Hippocampal formation (tissue), 2 donors: ENCODE measurements at places on chromosomes 16 and 17.

GRCh38 chr17:200586-200985 is 19.1 kb upstream of the DOC2B start:
- no peak for DNase-seq

GRCh38 chr17:8056232-8056975 is 17.5 kb downstream of the ALOX15B start:
- DNase-seq = peak; percentile 42

- no peak for DNase-seq
Observed at GRCh38 chr16:50340578-50340977, 28.2 kb downstream of the BRD7 start.

DNA sequence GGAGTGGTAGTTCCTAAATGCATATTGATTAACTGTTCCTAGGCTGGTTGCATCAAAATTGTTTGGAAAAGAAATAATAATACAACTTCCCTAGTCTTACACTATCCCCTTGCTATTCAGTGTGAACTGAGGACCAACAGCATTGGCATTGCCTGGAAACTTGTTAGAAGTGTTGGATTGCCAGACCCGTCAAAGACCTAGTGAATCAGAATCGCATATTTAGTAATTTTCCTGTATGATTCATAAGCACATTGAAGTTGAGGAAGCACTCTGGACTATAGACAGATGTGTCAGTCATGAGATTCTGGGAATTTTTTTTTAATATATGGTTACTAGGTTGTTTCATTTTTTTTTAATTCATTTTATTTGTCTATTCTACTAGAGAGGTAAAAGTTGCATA is 34.7 kb upstream of the KCNJ16 start:
- no peak for DNase-seq

DNA sequence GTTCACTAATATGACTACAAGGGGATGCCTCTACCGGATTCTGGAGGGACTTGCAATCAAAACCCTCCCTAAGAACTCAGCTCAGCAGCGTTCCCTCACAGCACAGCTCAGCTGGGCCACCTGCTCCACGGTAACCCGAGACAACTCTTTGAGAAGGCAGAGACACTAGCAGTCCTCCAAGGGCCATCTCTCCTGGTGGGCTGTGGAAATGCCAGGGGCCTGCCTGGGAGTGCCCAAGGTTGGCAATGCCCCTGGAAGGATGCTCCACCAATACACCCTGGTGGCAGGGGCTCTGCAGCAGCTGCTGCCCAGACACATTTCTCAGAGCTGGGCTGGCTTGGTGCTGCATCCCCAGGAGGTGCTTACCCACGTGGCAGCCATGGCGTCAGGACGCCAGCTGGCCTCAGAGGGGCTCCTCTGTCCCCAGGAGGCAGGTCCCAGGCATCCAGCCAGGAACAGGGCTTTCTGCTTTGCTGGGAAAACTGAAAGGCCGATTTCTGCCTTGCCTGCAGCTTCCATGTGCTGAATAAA is 16.5 kb downstream of the CDIP1 start:
- peak; percentile 67 for DNase-seq

GRCh38 chr17:67623767-67624166 is 94.0 kb upstream of the NOL11 start:
- no peak for DNase-seq

- no peak for DNase-seq
Observed at GRCh38 chr17:65389426-65389825, 172.0 kb downstream of the AXIN2 start.

DNA sequence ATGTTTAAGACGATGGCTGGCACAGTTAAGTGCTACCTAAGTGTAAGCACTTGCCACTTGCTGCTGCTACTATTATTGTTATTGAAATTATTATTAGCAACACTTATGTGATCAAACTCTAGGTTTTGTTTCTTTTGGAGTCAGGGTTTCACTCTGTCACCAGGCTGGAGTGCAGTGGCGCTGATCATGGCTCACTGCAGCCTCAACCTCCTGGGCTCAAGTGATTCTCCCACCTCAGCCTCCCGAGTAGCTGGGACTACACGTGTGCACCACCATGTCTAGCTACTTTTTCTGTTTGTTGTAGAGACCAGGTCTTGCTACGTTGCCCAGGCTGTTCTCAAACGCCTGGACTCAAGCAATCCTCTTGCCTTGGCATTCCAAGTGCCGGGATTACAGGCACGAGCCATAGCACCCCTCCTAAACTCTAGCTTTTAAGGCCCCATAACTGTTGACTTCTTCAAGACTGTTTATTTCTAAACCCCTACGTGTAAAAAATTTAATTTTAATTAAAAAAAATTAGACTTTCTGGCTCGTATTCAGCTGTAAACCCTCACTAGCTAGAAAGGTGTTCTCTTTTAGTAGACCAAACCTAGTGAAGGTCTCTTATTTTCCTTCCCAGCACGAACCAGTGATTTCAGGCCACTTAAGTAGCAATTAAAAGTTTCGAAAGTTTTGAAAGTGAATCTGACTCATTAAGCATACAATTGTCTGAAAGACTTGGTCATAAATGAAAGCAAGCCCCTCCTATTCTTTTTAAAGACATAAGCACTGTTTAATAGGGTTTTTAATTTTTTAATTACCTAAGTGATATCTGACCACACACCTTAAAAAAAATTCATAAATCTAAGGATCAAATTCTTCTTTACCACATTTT is 11.7 kb upstream of the SCNN1B start:
- no peak for DNase-seq

DNA sequence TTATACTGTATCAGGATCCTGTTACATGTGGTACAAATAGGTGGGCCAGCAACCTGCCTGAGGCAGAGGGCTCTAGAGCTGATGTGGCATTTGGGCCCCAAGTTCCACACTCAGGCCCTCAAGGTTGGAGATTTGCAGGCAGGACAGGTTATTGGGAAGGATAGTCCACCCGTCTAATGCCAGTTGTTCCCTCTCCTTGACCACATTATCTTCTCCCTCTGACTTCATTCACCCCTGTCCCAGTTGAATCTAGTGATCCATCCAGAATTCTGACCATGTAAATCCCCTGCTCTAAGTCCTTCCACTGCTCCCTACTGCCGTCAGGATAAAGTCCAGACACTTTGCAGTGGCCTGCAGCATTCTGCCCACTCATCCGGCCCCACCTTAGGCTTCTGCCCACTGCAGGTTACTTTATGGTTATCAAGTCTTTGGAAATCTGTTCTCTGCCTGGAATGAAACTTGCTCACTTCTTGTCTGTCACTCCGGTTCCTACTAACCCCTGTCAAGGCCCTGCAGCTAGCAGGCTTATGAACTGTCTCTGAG is 1.9 kb upstream of the NFATC3 start:
- DNase-seq = no peak

DNA sequence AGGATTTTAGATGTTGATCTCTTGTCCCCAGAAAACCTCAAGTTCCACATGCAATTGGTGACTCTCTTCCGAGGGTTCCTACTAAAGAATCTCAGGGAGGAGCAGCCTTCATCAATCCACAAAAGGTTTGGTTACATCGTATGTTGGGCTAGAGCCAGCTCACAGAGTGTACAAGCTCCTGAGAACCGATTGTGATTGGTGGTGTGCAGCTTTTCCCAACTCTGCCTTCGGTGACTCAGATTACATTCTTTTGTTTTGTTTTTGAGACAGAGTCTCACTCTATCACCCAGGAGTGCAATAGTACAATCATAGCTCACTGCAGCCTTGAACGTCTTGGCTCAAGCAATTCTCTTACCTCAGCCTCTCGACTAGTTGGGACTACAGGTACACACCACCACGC is 172.4 kb downstream of the PMP22 start:
- no peak for DNase-seq

- DNase-seq = no peak
Observed at GRCh38 chr17:8206536-8206935, 3.8 kb downstream of the AURKB start.

DNA sequence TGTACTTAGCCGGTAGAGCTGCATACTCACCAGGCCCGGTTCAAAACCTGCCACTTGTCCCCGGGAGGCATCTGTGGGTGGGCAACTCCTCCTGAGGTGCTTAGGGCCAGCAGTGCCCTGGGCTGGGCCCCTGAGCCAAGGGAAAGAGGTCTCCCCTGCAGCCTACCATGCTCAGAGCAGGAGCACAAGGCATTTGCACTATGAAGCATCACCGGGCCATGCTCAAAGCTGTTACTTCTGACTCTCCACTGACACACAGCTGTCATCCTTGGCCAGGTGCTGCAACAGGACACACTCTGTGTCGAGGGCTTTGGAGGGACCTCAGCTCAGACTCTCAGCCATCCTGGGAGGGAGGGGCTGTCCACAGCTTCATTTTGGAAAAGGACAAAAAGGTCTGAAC is 37.2 kb downstream of the SLC38A8 start:
- DNase-seq = no peak

DNA sequence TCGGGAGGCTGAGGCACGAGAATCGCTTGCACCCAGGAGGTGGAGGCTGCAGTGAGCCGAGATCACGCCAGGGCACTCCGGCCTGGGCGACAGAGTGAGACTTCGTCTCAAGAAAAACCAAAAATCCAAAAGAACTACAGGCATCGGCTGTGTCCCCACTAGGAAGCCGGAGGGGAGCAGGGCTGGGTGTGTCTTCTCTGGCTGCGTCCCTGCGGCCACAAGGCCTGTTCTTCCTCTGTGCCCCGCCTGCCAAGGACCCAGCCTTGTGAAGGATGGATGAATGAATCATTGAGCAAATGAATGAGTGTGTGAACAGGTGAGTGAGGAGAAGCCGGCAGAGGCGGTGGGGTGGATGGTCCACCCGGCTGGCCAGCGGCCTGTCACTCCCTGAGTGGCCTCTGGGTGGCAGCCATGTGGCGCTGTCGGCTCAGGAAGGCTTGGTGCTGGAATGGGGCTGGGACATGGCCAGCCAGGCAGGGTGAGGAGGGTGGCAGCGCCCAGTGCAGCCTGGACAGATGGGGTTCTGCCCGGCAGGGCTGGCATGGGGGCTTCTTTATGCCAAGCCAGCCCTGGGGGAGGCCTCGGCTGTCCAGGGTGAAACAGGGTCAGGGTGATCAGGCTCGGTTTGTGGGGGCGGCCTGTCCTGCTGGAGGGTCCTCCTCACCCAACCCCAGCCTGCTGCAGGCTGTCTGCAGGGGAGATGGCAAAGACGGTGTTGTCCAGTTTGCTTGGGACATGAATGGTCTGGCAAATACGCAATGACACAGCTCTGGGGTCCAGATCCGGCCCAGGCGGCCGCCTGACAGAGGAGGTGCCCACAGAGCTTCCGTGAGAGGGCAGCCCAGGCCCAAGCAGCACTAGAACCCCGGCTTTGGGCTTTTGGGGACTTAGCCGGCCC is 21.7 kb downstream of the SLC25A10 start:
- peak; percentile 74 for DNase-seq

DNA sequence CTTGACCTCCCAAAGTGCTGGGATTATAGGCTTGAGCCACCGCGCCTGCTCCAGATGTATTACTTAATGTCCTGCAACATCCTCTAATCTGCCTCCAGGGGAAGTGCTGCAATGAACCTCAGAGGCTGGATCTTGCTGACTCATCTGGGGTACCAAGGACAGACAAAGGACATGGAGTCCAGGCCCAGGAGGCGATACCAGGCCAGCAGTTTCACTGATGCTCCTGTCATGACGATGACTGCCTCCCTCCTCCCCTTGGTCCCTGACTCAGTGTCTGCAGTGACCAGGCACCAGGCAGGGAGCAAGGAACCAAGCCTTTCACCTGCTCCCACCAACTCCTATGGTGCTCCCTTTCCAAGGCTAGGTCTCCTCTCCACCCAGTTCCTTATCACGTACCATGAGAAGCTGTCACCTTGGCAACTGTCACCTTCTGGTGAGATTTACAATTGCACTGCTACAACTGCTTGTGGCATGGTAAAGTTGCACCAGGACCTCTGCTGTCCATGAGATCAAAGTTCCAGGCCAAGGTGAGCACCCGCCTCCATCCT is 21.6 kb upstream of the PHOSPHO1 start:
- no peak for DNase-seq

DNA sequence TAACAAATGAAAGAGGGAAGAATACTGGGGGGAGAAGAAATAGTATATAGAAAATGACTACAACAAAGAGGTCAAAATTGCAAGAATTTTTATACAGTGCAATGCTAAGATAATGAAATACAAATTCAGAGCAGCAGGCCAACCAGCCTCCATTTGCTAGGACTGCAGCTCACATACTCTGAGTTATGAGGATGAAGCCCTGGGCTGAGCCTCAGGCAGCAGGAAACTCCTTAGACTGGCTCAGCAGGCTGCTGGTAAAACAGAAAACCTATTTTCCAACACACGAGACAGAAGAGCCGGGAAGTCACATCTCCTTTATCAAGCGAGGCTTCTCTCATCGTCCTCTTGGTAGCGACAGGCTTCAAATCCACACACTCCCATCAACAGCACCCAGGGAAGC is 296.5 kb downstream of the SLC39A11 start:
- no peak for DNase-seq

GRCh38 chr16:28572696-28573510 is 19.2 kb downstream of the SGF29 start:
- DNase-seq = peak; percentile 61

GRCh38 chr16:86367291-86368072 is 142.8 kb upstream of the FOXF1 start:
- no peak for DNase-seq

- DNase-seq = no peak
Observed at GRCh38 chr16:1057252-1057932, 15.2 kb upstream of the SSTR5 start.

DNA sequence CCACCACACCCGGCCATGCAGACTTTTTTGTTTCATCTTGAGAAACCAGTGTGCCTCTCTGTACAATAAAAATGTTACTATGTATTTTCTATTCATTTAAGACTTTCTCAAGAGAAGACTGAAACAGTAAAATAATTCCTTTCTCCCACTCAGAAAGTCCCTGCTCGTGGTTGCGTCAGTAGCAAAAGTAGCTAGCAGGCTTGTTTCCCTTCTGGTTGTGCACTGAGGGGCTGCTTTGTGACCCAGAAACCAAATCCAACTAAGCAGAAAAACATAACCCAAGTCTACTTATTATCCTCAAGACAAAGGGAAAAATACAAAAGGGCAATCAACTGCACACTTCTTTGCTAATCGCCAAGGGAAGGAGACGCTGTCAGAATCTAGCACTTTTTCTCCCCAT is 3.4 kb upstream of the PNPO start:
- no peak for DNase-seq

DNA sequence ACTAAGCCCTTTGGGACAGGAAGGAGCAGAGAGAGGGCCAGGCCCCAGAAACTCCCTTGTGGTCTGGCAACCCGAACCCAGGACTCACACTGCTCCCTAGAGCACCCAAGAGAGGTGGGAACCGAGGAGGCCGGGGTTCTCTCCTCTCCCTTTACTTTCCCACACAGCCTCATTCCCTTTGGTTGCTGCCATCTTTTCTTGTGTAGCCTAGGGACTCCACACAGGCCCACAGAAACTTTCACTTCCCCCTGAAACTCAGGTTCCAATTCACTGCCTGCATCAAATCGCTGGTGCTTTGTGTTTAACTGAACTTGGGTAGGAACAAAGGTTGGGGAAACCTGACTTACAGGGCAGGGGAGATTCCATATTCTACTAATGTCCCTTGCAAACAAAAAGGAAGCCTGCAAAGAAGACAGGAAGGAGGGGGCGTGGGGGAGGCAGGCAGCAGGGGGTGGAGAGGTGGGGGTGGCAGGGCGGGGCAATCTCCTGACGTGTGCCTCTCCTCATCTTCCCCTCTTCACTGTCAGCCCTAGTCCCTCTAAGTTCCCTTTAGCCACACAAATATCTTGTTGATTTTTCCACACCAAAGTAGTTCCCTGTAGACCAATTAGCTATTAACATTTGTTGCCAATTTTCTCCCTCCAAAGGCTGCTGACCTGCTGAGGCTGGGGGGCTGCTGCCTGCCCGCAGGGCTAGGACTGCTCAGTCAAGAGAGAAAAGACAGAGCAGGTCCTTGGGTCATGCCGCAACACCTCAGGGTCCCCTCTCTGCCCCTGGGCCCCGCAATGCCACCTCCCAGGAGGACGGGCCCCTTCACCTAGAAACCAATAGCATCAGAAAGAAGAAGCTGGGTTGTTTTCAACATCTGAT is 8.0 kb downstream of the ST3GAL2 start:
- DNase-seq = no peak
